ENCODE measurements at places on chromosomes 12 and 14.

GRCh38 chr14:32121948-32122347 lies 44.8 kb downstream of the ARHGAP5 start:
- no peak for DNase-seq

GRCh38 chr12:8145754-8146441 lies 10.9 kb upstream of the ZNF705A start:
- DNase-seq: peak; percentile 88

DNA sequence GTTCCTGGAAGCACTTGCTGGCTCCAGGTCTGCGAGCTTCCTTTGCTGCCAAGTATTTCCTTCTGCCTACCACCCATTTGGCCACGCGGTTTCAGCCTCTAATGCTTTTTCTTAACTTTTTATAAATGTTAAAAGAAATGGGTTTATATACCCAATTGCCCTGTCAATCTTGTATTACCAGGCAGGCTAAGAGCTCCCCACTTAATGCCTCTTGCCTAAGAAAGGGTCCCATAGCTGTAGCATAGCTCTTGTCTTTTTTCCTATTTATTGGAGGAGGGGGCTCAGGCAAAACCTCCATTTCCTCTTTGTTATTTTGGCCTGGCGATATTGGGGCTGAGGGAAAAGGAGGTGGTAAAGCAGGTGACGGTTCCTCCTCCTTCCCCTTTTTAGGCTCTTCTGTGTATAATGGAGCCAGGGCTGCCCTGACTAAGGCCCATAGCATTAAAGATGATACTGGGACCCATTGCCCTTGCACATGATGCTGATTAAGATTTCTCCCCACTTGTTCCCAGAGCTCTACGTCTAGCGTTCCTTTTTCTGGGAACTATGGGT lies 21.6 kb upstream of the BLTP3B start:
- no peak for DNase-seq

DNA sequence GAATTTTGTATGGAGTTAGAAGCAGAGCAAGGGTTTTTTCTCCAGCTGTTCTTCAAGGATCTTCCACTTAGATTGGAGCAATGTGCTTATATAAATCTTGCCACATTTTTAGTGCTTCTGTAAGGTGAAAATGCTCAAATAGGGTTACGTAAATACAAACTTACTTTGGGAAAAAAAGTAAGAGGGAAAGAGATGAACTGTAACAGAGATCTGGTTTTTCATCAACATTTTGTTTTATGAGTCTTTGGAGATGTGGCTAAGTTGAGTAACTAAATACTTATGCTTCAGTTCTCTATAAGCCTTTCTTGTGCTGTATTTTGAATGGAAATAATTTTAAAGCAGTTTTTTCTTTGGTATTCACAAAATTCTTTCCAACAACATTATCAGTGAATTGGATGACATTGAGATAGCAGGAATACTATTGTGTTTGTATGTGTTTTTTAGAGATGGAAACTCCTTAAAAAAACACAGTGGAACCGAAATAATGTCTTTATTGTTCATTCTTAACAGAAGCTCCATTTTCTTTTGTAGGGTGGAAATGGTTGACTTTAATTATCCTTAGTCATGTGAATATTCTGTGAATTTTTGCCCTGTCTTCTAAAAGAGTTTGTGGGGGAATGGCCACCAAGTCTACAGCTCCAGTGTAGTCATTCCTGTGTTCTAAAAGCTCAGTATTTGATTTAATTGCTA lies 45.7 kb downstream of the NPAS3 start:
- DNase-seq: no peak

- peak; percentile 24 for DNase-seq
Measured at GRCh38 chr12:98471085-98471484, 44.3 kb upstream of the TMPO start.

- DNase-seq: peak; percentile 96
Measured at GRCh38 chr12:7439579-7440505, 4.1 kb downstream of the CD163L1 start.

DNA sequence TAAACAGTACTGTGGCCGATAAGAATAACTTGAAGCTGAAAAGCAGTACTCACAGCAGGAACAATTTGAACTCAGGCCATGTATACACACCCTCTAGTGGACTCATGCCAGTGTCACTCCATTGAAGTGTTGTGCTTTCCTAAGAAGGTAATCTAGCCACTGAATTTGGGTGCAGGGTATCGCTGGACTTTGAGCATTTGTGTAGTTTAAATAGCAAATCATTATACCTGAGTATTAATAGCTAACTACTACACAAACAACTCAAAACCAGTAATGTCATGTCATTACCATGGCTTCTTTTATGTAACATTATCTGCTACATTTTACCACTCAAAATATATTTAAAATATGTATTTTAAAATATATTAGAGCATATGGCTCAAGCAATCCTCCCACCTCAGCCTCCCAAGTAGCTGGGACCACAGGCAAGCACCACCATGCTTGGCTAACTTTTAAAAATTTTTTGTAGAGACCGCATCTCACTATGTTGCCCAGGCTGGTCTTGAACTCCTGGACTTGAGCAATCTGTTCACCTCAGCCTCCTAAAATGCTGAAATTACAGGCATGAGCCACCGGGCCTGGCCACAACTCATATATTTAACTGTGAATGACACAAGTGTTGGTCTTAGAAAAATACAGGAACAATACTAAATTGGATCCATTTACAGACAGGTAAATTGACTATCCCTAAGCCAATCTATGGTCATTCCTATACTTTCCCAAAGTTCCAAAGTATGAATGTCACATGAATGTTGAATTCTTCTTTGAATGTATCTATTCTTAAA lies 25.6 kb upstream of the ARID4A start:
- DNase-seq: no peak

DNA sequence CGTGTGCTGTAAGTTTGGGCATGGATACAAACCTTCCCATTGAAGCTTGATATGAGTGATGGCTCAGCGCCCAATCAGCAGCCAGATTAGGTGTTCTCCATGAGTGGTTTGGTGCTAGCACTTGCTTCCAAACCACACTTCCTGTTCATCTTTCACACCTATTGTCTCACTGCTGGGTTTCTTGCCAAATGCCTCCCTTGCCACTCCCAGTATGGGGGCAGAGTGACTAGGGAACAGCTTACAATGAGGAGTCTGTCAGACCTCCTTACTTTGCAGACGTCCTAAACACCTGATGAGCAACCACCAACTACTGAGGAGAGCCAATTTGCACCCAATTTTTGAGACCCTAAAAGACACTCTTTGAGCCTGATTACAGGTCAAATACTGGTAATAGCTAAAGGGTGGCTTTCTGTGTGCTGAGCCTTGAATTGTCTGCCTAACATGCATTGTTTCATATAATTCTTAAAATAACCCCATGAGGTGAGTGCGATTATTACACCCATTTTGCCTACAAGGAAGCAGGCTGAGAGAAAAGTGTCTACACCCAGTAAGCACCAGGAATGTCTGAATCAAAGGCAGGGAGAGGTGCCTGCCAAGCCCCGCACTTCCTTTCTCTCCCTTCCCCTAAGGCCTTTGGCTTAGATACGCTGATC lies 48.4 kb upstream of the FOS start:
- DNase-seq: peak; percentile 85

DNA sequence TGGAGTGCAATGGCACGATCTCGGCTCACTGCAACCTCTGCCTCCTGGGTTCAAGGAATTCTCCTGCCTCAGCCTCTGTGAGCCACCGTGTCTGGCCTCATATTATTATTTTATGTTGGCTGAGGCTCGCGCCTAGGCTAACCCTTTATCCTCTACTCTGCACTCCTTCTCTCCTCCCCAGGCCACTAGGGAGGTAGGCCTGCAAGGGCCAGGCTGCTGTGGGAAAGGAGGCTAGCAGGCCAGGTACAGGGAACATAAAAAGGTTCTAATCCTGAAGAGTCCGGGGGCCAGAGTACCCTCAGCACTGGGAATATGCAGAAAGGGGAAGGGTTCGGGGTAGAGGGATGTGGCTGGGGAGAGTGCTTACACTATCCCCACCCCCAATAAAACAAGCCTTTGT lies 14.9 kb downstream of the PKP2 start:
- DNase-seq: no peak

DNA sequence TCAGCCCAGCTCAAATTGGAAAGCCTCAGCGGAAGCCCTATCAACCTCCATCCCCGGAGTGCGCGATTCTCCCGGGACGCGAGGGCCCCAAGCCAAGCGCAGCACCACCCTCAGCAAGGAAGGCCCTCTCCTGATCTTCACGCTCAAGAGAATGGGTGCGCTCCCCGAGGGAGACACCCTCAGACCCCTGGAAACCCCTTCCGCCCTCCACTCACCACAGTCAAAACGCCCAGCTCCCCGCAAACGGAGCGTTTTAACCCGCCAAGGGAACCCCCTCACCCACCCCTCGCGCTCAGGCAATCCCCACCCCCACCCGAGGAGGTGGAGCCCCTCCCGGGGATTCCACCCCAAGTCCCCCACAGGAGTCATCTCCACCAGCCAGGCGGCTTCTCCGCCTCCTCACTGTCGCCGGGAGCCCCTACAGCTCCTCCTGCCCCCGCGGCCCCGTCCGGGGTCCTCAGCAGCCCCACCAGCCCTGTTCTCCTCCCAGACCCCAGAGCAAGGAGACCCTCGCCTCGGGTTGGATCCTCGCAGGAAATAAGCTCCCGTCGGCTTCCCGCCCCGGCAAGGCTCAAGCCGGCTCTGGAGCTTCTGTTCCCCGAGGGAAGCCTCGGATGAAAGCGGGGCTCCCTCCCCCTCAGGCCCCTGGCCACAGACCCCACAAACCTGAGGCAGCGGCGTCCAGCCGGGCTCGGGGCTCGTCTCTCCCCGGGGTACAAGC lies 507 bp downstream of the BAZ2A start:
- peak; percentile 72 for DNase-seq

DNA sequence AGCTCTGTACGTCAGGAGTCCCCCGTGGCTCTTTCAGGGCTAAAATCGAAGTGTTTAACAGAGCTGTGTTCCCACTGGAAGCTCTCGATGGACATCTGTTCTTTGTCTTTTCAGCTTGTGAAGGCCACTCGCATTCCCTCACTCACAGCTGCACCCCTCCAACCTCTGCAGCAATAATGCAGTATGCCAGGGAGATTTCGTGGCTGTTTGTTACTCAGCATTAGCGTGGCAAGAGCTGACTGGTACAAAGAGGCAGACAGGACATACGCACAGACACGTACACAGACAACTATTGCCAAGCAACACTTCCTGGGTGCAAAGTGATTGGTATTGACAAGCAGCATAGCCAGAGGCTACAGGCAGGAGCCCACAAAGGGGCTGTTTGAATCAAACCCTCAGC lies 11.8 kb upstream of the FBXO21 start:
- no peak for DNase-seq

DNA sequence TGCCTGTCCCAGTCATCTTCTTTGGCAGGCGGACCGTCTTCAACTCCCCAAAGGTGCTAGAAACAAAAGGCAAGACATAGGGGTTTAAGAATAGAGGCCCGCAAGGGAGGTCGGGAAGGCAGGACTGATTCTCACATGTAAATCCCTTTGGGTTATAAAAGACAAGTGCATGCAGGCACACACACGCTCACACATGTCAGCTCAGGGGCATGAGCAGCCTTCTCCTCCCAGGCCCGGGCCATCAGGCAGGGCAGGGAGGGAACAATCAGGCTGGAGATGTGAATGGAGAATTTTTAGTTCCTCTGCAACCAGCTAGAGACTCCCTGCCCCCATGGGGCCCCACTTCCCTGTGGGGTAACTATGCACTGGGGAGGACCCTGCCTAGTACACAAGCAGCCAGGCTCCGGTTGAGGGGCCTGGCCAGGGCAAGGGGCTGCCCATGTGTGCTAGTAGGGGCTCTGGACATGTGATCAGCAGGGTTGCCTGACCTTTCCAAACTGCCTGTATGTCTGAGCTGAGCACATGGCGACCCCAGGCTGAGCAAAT lies 107.2 kb downstream of the RBM19 start:
- no peak for DNase-seq

DNA sequence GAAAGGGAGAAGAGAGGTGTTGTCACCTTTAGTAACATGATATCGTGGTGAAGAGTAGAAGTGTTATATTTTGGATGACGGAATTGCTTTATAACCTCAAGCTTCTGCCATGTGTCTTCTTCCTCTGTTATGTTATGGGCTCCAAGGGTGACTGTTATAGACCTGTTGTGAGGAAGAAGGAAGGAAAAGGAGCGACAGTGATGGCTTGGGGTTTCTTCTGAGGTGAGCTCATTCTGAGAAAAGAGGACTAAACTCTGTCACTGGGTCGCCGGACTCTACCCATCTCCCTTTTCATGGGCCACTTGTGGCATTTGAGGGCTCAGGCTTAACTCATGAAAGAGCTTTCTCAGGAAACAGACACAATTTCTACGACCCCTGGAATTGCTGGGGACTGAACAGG lies 1.6 kb downstream of the CMA1 start:
- no peak for DNase-seq

GRCh38 chr12:25719505-25719904 lies 166.4 kb upstream of the LMNTD1 start:
- DNase-seq: no peak

DNA sequence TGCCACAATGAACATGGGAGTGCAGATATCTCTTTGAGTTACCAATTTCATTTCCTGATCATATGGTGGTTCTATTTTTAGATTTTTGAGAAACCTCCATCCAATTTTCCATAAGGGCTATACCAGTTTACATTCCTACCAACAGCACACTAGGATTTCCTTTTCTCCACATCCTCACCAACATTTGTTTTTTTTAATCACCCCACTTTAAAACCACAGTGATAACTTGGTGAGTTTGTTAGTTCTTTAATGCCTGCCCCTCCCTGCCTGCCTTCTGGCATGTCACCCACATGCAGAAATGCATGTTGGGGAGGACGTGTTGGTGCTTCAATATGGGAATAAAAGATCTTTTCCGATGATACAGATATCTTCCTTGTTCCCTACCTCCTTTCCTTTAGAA lies 167.9 kb downstream of the CAND1 start:
- no peak for DNase-seq

GRCh38 chr14:60189923-60190840 lies 25.0 kb upstream of the DHRS7 start:
- no peak for DNase-seq

DNA sequence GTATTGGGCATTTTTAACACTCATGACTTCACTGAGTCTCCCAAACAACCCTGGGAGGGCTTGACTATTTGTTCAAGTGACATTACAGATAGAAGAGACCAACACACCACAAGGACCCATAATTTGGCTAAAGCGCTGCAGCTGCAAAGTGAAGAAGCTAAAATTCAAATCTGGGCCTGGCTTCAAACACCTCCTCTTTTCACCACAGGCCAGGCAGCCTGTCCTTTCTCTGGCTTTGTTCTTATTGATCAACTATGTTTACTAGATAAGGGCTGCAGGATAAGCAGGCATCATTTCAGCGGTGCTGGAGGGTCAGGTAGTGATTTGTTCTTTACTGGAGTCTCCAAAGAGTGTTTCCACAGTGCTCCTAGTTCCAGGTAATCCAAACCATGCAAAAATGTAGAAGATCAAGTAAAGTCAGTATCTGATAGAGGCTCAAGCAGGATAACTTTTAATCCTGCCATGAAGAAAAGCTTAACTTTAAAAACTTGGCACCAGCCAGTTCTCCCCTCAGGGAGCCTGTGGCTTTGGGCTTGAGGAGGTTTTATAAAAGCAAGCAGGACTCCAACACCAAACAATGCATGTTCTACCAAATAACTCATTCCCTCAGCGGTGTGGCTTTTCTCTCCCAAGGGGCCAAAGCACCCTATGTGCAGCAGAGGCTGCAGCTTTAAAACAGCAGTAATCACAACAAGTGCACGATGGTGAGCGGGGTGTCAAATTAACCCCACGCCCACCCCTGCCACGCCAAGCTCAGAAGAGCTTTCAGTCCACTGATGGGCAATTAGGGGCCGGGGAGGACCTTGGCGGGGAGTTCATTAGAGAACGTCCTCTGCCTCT lies 16.8 kb downstream of the CLMN start:
- no peak for DNase-seq

GRCh38 chr12:122981587-122982476 lies 1.4 kb downstream of the ARL6IP4 start:
- peak; percentile 59 for DNase-seq

All from endodermal cell (in vitro differentiated cells).